H1 (cell line): ENCODE measurements at places on chromosomes 2 and 18.

DNA sequence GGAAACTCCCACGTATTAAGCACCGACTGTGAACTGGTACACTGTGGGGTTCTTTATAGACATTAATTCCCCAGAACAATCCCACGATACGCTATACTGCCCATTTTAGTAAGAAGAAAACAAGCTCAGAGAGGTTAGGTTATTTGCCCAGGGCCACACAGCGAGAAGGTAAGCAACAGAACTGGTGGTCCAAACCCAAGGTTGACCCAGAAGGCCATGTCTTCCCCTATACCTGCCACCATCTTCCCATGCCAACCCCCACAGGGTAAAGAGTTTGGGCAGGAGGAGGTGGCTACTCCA lies 69.9 kb downstream of the MARCO start:
- no peak for DNase-seq

DNA sequence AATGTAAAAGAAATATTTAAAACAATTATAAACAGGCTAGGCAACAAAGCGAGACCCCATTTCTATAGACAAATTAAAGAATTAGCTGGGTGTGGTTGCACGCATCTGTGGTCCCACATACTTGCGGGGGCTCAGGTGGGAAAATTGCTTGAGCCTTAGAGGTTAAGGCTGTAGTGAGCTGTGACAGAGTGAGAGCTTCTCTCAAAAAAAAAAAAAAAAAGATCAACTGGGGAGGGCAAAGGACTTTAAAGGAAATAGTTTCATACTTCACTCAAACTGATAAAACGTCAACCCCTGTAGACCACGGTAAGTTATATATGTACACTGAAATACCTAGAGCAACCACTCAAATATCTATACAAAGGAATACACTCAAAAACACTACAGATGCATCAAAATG lies 37.5 kb downstream of the MGAT4A start:
- no peak for DNase-seq

DNA sequence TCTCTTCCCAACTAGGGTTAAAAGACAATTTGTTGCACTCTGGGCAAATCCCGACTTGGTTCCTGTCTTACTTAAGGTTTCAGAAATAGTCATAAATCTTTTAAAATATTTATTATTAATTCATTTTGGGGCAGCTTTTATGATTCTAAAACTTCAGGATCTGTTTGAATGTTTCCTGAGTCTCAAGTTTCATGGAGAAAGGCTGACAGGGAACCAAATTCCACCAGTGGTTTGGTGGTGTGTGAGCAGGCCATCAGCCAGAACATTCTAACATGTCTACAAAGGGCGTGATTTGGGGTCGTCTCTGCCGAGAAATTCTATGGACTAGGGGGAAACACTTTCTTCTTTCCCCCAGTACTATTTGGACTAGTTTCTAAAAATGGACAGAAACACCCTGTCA lies 366.4 kb downstream of the ZNF521 start:
- DNase-seq, result no peak

DNA sequence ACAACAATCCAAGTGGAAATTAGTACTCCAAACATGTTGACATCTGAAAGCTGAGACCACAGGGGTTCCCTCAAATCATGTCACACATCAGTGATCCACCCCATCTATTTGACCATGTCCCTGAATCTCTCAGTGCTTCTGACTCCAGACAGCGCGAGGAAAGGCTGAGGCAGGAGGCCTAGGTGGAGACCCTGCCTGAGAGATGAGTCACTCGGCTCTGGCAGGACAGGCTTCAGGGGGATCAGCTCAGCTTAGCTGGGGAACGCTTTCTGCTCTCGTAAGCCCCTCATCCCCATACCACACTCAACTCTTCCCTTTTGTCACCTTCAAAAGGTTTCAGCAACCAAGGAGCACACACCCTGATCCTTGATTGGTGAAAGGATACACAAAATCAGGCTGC lies 5.8 kb upstream of the FAM228A start:
- no peak for DNase-seq

DNA sequence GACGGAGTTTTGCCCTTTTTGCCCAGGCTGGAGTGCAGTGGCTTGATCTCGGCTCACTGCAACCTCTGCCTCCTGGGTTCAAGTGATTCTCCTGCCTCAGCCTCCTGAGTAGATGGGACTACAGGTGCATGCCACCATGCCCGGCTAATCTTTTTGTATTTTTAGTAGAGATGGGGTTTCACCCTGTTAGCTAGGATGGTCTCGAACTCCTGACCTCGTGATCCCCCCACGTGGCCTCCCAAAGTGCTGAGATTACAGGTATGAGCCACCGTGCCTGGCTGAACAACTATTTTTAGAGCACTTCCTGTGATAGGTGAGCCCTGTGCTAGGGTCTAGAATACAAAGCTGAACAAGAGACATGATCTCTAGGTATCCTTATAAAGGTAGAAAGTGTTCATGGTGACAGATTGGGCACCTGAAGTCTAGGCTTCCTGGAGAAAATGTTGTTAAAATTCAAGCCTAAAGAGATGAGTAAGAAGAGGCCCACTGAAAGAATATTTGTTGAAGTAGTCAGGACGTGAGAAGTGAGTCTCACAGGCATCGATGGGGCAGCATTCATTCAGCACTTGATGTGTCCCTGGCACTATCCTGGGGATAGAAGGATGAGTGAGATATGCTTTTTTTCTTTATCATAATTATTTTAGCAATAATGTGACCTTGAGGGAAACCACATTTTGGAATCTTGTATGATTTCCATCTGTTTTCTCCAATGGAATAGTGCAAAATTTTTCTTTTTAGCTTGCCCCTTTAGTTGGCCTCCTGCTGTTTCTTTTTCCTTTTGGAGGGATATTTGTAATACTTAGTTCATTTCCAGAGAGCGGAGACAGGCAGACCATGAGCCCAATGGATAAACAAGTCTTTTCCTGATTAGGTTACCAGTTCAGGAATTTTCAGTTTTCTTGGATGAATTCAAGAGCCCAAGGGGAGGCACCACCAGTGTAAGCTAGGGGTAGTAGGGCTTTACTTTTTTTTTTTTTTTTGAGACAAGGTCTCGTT lies 5.1 kb downstream of the ZNF236 start:
- no peak for DNase-seq

DNA sequence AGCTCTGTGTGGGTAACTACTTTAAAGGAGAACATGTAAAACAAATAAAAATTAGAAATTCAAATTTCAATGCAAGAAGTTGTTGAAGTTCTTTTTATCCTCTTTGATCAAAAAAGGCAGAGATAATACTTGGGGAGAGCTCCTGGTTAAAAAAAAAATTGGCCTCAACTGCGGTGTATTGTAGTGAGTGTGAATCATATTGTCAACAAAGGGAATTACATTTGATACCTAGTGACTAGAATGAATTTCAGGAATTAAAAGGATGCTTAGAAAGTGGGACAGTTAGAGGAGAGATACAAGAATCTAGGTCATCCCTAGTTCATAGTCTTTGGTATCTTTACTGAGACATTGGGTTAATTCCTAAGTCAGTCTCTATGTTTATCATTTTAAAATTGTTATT lies 473.0 kb downstream of the CCDC85A start:
- DNase-seq, result no peak

DNA sequence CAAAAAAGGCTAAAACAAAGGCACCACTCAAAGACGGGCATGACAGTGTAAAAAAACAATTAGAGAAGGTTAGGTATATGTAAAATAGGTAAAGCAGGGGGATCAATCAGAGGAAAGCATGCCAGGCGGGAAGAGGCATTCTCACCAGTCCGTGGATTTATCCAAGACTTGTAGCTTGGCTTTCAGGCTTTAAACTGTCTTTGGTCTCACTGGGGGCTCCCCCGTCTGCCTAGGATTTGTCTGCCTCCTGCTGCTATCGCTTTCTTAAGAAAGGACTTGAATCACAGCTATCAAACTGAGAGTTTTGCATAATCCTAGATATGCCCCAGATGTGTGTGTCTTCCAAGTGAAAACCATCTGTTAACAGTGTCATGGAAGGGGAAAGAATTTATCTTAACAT lies 11.1 kb upstream of the GORASP2 start:
- DNase-seq, result no peak

GRCh38 chr2:166104773-166105172 lies 23.0 kb downstream of the SCN1A start:
- DNase-seq, result no peak

DNA sequence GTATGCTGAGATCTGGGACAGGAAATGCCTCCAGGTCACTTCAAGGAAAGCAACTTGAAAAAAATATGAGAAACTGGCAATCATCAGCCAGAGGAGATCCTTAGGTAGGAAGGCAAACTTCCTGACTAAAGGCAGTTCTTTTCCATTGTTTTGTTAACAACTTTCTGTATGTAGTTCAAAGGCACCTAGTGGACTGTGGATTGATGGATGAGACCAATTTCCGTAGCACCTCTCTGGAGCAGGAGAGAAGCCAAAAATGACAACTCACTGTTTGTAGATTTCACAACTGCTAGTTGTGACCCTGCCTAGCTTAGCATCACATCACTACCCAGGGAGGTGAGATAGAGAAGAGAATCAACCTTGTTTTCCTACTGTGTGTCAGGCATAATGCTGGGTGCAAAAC lies 21.8 kb upstream of the NOSTRIN start:
- DNase-seq, result no peak

- DNase-seq, result no peak
Measured at GRCh38 chr18:53795610-53796009, 428.9 kb downstream of the MBD2 start.

- DNase-seq, result no peak
Measured at GRCh38 chr2:46977899-46978298, 62.3 kb upstream of the MCFD2 start.

GRCh38 chr2:201152999-201153815 lies 29.7 kb upstream of the CASP10 start:
- DNase-seq, result no peak

GRCh38 chr2:60268661-60269060 lies 284.8 kb downstream of the BCL11A start:
- no peak for DNase-seq

- no peak for DNase-seq
Measured at GRCh38 chr18:28175930-28176697, 816 bp downstream of the CDH2 start.

- no peak for DNase-seq
Measured at GRCh38 chr2:177430411-177430810, 37.8 kb downstream of the AGPS start.

DNA sequence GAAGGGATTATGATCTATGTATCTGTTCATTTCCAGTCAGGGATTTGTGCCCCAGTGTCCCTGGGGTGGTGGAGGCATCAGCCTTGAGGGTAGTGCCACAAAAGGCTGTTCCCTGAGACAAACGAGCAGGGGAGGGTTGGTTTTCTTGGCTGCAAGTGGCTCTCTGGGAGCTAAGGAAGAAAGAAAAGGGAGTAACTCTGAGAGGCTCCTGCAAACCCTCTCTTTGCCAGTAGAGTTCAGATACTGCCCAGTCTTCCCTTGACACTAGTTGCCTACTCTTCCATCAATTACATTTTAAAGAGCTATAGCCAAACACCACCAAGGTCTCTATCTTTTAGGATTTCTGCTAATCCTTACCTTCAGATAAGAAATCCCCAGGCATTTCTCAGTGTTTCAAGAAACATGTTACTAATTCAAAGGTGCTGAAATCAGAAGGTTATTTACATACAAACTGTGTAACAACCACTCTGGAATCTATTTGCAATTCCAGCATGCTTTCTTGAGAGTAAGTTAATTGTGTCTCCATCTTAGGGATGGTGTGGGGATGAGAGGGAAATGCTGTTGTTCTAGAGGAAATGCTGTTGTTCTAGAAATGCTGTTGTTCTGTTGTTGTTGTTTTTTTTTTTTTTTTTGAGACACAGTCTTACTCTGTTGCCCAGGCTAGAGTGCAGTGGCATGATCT lies 18.7 kb upstream of the KCTD1 start:
- DNase-seq, result no peak

DNA sequence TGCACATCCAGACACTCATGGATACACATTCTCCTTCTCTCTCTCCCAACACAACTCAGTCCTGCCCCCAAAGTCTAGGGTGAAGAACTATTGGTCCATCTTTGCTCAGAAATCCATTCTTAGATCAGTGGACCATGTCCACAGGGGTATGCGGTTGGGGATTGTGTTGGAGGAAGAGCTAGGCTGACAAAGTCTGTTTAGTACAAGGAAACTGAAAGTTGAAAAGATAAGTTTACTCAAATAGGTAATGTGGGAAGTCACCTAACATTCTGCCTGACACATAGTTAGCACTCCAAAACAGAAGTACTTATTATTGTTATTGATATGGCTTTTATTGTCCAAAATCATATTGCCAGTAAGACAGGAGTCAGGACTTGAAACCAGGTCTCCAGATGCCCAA lies 55.9 kb downstream of the ALK start:
- DNase-seq, result no peak

DNA sequence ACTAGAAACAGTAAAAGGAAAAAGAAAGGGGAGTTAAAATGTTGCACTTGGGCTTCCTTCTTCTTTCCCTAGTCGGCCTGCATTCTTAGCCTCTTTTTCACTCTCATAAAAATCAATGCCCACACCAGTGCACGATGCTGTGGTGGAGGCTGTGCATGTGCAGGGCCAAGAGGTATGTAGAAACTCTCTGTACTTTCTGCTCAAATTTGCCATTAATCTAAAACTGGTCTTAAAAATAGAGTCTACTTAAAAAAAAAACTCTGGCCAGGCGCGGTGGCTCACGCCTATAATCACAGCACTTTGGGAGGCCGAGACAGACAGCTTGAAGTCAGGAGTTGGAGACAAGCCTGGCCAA lies 11.1 kb downstream of the TRAPPC8 start:
- no peak for DNase-seq
